ENCODE measurements at places on chromosomes 6 and 20.
A peak's percentile ranks its signal among the peaks of the same experiment; 100 is the strongest.

DNA sequence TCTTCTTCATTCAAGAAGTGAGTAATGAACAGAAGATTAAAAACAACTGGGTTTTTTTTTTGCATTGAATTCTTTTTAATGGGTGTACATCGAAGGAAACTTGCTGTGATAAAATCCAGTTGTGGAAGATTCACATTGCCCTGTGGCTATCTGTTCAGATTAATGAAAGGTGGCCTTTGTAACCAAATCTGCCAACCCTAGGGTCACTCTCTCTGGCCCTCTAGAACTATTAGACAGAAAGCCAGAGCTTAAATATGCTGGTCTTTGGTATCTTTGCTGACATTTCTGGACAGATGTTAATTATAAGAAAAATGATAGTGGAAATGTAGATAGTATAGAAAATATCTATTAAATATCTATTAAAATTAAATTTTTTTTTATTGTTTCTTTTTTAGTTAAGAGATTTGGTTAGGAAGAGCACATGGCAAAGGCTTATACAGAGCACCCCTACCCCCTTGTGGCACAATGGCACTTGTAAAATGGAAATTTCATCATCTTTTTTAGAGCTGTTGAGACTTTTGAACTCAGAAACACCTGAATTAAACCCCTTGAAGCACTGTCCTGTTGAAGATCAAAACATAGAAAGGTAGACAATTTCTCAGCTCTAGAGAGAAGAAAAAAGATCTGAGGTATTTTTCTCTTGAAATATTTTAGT lies 572.5 kb downstream of the PKHD1 start:
- DNase-seq = no peak

- no peak for DNase-seq
These were observed 70.5 kb downstream of the NINL start for GRCh38 chr20:25514747-25515340.

GRCh38 chr6:71721642-71722041 lies 164.7 kb upstream of the RIMS1 start:
- peak; percentile 69 for DNase-seq

- DNase-seq = no peak
These were observed 24.2 kb downstream of the TFAP2A start for GRCh38 chr6:10390495-10391298.

DNA sequence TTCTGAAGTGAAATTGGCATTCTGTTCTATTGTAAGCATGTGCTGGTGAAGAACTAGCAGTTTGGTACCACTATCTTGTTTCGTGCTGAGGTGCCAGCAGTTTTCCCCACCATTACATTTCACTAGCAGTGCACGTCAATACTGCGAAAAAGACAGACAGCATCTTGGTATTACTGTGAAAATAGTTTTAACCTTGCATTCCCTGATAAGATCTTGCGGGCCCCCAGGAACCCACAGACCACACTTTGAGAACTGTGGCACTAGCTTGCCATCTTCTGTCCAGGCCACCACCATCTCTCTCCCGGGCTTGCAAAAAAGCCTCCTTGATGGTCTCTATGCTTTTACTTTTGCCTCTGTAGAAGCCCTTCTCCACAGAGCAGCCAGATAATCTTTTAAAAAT lies 185.7 kb downstream of the BACH2 start:
- DNase-seq = no peak

DNA sequence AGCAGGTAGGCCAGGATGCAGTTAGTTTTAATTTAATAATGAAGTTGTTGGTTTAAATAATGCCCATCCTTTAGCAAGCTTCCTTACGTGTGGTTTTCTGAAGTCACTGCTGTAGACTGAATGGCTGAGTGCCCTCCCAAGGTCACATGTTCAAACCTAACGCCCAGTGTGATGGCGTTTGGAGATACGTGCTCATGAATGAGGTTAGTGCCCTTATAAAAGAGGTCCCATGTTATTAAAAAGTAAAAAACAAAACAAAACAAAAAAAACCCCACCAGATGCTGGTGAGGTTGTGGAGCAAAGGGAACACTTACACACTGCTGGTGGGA lies 16.3 kb downstream of the LRP11 start:
- no peak for DNase-seq

DNA sequence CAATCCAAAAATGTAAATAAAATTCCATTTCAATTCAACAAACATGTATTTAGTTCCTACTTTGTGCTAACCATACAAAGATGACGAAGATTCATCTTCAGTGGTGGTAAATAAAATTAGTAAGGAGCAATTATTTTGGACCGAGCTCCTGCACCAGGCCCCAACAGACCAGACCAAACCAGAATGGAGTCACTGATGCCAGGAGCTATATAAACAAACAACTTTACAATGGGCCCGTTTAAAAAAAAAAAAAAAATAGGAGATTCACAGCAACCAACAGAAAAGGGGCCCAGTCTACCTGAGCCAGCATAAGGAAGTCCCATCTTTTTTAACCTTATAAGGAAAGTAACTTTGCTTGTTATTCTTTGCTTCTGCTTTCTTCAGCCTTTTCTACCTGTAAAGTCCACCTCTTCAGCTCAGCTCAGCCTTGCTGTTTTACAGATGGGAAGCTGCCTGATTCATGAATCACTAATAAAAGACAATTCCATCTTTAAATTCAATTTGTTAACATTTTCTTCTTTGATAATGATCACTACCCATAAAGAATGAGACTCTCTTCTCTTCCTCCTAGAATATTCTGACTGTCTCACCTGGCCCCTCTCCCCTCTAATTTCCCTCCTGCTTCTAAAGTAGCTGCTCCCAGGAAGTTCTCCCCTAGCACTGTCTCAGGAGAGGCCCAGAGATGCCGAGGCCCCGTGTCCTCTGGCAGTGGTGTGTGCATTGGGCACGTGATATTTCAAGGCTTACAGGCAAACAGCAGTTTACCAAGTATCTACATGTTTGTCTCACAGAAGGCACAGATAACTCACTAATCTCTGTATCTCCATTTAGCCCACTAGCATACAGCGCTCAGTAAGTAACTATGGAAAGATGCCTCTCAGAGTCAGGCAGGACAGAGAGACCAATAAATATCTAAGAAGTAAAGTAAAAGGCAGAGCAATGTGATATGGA lies 8.4 kb downstream of the MBOAT1 start:
- DNase-seq = no peak
